ENCODE measurements at places on chromosomes 7 and 10. TPM values are rescaled to one million over a fixed set of nuclear protein-coding genes. Genes with fewer than 3 reads are reported as not detected.

The METTL2B gene
- total RNA-seq = 21.6 TPM

The OGDHL gene
- not detected for total RNA-seq

The FAM25C gene
- not detected for total RNA-seq

The CLCN1 gene
- total RNA-seq = not detected

The NKX2-3 gene
- total RNA-seq = not detected

The PCBD1 gene
- 42.9 TPM for total RNA-seq

GRCh38 chr7:52247518-52247917 lies 787.9 kb upstream of the POM121L12 start:
- H3K36me3 ChIP-seq = no peaks in the 10 kb centered on the region
- H3K4me3 ChIP-seq = no peak overlapping the region
- no peaks in the 10 kb centered on the region for H3K4me1 ChIP-seq
- no peak overlapping the region for H3K27ac ChIP-seq
- no peaks in the 10 kb centered on the region for H3K27me3 ChIP-seq
- no peak for DNase-seq

DNA sequence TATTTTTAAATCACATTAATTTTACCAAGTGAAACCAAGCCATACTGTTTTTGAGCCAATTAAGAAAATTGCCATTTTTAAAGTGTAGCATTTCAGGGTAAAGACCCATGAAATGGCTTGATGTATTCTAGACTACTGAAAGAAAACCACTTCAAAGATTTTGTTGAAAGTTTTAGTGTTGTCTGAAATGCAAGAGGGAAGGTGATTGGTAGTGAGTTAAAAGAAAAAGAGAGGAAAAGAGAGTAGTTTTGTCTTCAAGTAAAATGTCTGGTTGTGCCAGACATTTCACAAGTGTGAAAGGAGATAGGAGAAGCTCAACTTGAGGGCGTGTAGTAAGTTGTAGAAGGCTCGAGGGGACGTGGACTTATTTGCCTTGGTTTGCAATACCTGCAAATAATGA lies 41.6 kb downstream of the CALML5 start:
- DNase-seq = no peak
- no peaks in the 10 kb centered on the region for H3K4me1 ChIP-seq
- peaks cover 71% of the 10 kb centered on the region for H3K36me3 ChIP-seq
- H3K27ac ChIP-seq = no peak overlapping the region
- no peaks in the 10 kb centered on the region for H3K27me3 ChIP-seq

GRCh38 chr10:82564353-82565196 lies 689.6 kb downstream of the NRG3 start:
- no peak overlapping the region for H3K4me3 ChIP-seq
- H3K4me1 ChIP-seq = no peaks in the 10 kb centered on the region
- H3K27me3 ChIP-seq = no peaks in the 10 kb centered on the region
- no peak for DNase-seq

DNA sequence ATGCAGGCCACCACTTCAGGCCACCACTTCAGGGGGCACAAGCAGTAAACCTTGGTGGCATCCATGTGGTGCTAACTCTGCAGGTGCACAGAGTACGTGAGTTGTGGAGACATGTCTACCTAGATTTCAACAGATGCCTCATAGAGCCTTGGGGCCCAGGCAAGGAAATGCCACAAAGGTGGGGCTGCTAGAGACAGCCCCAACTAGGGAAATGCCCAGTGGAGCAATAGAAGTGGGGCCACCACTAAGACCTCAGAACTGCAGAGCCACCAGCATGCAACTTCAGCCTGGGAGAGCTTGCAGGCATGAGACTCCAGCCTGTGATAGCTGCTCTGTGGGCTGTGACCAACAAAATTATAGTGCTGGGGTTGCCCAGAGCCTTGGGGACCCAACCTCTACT lies 107.6 kb downstream of the DNAJC1 start:
- H3K4me1 ChIP-seq = no peaks in the 10 kb centered on the region
- no peak overlapping the region for H3K27ac ChIP-seq
- DNase-seq = no peak

- H3K4me3 ChIP-seq = no peak overlapping the region
- no peaks in the 10 kb centered on the region for H3K27me3 ChIP-seq
- no peaks in the 10 kb centered on the region for H3K36me3 ChIP-seq
- peaks cover 33% of the 10 kb centered on the region for H3K4me1 ChIP-seq
- DNase-seq = no peak
Measured at GRCh38 chr7:74044366-74045350, 16.7 kb downstream of the ELN start.

DNA sequence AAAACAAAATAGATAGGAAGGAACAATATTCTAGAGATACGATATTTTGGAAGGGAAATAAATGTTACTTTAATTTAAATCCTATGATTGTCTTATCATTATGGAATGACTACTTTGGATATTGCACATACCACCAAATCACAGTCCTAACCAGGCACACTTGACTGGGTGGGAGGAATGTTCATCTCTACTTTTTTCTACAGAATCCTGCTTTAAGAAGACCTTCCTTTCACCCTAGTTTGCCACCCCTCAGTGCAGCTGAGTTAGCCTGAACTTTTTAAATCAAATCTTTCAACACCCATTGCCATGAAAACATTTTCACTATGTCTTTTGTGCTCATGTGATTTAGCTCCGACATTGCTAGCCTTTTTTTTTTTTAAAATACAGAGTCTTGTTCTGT lies 38.1 kb downstream of the RELN start:
- no peak overlapping the region for H3K4me3 ChIP-seq
- H3K27ac ChIP-seq = no peak overlapping the region
- H3K4me1 ChIP-seq = no peaks in the 10 kb centered on the region
- H3K36me3 ChIP-seq = no peaks in the 10 kb centered on the region

- no peaks in the 10 kb centered on the region for H3K27me3 ChIP-seq
- DNase-seq = no peak
- H3K36me3 ChIP-seq = peaks cover 3% of the 10 kb centered on the region
Measured at GRCh38 chr7:103106005-103106702, 31.2 kb downstream of the ARMC10 start.

- DNase-seq = no peak
- H3K27ac ChIP-seq = no peak overlapping the region
- no peaks in the 10 kb centered on the region for H3K4me1 ChIP-seq
- H3K27me3 ChIP-seq = no peaks in the 10 kb centered on the region
- H3K4me3 ChIP-seq = no peak overlapping the region
Measured at GRCh38 chr10:119120413-119120867, 16.5 kb downstream of the DENND10 start.

DNA sequence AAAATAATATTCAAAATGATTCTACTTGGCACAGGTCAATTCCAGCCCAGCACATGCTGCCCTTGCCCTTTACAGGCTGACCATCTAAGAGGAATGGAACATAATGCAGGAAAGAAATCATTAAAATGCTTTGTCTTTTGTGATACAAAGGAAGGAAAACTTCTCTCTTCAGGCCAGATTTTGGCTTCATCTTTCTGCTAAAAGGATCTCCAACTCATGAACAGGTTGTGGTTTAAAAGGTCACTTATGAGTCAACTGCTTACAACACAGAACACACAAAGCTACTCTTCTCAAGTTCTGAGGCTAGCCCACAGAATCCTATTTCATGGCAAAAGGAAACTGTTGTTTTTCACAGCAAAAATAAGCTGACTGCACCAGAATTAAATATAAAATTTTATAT lies 197.1 kb downstream of the DOCK4 start:
- H3K27ac ChIP-seq = no peak overlapping the region
- DNase-seq = no peak
- H3K36me3 ChIP-seq = no peaks in the 10 kb centered on the region
- no peak overlapping the region for H3K4me3 ChIP-seq
- no peaks in the 10 kb centered on the region for H3K4me1 ChIP-seq

Measured in tibial nerve (tissue), 4 donors.